ENCODE measurements at places on chromosomes 4 and X.

DNA sequence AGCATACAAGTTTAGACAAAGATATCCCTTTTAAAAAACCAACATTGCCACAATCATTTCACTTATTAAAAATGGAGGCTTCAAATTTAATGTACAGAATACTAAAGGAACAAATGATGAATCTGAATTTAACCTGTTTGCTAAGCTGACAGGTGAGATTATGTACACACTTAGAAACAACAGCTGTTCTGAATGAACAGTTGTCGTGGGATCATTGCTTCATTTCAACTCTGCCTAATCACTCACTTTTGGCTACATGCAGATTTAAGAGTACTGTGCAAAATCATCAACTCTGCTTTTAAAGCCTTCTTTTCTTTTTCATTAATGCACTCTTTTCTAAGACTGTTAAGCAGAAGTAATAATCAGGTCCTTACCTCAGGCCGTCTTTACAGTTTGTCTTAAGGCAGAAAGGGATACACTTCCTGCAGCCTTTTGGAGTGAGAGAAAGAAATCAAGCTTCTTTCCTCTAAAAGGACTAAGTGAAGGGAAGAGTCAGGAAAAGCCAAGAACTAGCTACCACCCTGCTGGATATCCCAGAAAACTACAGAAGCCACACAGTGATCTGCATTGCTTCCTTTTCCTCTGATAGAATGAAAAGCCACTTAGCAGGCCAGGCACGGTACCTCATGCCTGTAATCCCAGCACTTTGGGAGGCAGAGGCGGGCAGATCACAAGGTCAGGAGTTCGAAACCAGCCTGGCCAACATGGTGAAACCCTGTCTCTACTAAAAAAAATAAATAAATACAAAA is 54.7 kb upstream of the NPNT start:
- no peak for DNase-seq

DNA sequence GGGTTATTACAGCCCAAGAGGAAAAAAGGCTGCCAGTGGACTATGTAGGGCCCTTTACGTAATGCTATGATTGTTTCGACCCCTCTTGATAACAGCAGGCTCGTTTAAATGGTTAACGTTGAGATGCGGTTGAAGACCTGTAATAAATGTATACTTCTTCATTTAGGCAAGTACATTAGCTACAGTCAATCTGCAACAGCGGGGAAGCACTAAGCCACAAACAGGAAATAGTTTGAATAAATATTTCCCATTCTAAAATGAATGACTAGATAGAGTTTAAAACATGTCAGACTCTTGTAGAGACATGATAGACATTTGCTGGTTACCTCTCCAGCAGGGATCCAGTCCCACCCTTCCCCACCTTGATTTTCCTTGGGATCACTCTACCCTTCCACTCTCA is 38.1 kb upstream of the STIM2 start:
- no peak for DNase-seq

DNA sequence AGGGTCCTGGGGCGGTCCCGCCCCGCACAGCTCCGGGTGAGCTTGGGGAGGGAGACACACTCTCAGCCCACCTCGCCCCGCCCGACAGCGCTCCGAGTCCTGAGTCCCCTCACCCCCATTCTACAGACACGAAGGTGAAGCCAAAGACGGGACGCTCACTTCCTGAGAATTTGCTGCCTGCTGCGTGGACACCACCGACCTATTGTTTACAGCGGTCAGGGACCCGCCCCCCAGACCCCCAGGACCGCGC is 796 bp upstream of the ZNF141 start:
- no peak for DNase-seq

GRCh38 chr4:159141193-159141592 is 38.3 kb downstream of the RAPGEF2 start:
- DNase-seq = no peak

- DNase-seq = no peak
These were observed 45.2 kb upstream of the DACH2 start for GRCh38 chrX:86103061-86103460.

GRCh38 chr4:80302616-80303223 is 32.8 kb upstream of the CFAP299 start:
- no peak for DNase-seq

- no peak for DNase-seq
These were observed 62.9 kb downstream of the NELFA start for GRCh38 chr4:1945912-1946311.

GRCh38 chr4:5030221-5030620 is 11.0 kb upstream of the CYTL1 start:
- no peak for DNase-seq

DNA sequence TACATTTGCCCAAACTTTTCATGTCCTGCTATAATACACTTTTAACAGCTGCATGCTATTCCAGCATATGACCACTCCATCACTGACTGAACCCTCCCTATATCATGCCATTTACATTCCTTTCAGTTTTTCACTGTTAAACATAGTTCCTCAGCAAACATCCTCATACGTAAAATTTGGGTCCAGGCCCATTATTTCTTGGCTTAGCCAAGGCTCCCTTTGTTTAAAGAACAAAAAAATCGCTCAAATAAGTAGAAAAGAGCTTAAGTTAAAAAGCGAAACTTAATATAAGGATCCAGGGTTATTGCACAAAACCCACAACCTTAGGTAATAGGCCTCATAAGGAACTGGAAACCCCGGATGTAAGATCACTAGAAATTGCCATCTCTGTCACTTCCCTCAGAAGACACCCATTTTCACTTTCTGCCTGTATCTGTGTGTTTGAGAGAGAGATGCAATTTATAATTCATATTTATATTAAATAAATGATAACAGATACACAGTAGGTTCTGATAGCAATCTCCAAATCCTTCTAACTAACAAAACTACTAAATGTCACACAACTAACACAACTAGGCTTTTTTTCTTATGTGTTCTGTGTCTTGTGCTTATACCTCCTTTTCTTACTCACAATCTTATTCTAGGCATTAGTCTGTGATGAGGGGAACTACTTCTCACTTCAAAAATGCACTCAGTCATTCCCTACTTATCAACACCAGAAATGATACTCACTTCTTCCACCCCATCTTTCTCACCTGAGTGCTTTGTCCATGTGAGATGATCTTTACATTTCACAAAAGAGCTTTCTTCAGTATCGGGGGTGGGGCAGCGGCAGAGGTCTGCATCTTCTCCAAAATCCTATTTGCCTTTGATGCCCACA is 59.9 kb upstream of the FAM241A start:
- DNase-seq = no peak

- DNase-seq = no peak
These were observed 155.0 kb downstream of the AMMECR1 start for GRCh38 chrX:110162867-110163266.

GRCh38 chr4:100591161-100591876 is 73.5 kb upstream of the EMCN start:
- DNase-seq = no peak

GRCh38 chr4:150976478-150977118 is 38.5 kb downstream of the LRBA start:
- no peak for DNase-seq
